Cardiac fibroblast (primary cell): ENCODE measurements at places on chromosomes 7 and 10.

DNA sequence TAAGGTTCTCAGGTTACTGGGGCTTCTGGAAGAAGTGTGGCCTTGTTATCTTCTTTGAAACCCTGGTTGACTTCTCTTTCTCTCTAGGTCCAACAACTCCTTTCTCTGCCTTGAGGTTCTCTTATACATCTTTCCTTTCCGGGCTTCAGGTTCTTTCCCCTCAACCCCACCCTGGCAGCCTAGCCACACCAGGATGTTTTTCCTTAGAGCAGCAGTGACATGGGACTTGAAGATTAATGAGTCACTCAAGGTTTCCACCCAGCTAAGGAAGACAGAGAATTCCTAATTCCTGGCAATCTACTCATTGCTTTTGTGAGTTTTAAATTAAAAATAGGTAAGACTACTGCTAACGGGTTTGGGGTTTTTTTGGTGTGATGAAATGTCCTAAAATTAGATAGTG is 121.8 kb upstream of the HPS1 start:
- DNase-seq = no peak

DNA sequence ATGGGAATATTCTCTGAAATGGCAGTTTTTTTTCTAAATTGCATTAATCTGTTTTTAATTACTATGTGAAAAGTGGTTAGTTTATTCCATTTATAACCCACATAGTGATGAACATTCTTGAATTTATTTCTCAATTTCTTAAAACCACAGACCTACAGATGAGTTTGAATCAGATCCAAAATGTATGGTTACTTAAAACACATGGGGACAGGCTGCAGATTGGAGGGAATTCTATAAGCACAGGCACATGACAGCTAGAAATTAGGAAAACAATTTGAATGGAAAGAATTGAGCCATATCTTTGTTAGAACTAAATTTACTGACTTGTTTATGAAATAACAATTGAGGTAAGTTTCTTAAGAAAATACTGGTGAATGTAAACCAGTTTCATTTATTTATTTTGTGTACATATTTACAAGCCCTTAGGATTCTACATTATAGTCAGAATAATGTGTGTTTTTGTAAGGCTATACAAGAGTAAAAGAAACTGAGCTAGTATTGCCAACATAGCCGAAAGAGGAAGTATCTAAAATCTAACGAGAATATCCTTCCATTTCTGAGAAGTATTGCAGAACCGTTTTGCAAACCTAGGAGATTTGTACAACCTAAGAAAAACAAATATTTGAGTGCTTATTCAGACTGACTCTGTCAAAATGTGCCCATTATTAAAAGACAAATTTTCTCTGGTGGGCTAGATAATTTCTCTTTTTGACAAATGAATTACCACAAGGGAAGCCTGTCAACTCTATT is 434.3 kb upstream of the SEMA3D start:
- DNase-seq = no peak

- DNase-seq = peak; percentile 66
Observed at GRCh38 chr7:1646957-1647891, 22.9 kb upstream of the ELFN1 start.

GRCh38 chr7:33093266-33093665 is 15.9 kb downstream of the RP9 start:
- DNase-seq = no peak

DNA sequence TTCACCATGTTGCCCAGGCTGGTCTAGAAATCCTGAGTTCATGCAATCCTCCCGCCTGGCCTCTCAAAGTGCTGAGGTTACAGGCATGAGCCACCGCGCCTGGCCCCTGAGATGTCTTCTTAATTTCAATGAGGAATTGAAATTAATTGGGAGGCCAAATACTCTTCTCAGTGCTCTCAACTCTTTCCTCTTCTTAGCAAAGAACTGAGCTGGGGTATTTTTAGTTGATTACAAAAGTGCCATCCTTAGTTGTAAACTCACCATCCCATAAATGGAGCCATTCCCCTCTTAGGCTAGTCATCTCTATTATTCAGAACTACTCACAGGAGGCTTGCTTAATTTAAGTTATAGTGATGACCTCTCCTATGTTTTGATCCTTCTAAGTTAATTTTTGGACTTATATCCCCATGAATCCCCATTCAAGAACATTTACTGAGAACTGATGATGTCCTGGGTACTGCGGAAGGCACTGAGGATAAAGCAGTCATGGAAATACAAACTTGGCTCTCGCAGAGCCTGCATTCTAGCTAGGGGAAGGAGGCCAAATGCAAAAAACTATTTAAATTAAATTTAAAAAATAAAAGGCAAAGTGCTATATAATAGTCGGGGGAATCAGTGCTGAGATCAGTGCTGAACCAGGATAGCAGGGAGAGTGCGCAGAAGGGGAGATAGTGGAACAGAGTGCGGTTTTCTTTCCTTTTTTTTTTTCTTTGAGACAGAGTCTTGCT is 145.3 kb downstream of the SFMBT2 start:
- no peak for DNase-seq

GRCh38 chr7:106617860-106618259 is 43.1 kb downstream of the CCDC71L start:
- no peak for DNase-seq

DNA sequence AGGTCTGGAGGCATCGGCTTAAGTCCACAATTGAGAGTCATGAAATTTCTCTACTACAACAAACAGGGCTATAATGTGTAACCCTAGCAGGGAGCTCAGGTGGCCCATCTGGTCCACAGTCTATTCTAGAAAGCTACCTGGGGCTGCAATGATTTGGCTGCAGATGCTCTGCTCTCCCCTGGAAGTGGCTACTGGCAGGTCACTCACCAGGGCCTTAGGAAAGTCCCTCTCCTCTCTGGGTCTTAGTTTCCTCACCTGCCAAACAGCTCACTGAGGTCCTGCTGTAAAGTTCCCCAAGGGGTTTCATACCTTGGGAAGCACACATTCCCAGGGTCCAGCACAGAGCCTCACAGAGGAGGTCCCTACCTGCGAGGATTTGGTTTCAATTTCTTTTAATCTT is 2.5 kb downstream of the IGFBP3 start:
- no peak for DNase-seq

- peak; percentile 5 for DNase-seq
Observed at GRCh38 chr7:4093483-4093882, 588.6 kb upstream of the FOXK1 start.

DNA sequence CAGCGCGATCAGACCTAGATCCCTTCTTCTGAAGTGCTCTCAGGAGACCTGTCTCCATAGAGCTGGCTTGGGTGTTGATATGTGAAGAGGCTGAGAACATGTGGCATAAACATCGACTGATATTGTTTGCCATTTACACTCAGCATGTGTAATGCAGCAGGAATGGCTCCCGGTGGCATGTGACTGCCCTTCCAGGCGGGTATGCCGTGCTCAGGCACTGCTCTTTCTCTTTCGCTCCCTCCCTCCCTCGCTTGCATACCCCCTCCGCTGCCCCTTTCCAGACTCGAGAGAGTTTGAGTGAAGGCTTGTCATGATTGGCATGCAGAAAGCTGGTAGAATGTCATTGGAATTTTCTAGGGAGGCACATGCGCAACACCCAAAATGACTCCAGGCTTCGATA is 107.3 kb upstream of the PDCD4 start:
- no peak for DNase-seq

DNA sequence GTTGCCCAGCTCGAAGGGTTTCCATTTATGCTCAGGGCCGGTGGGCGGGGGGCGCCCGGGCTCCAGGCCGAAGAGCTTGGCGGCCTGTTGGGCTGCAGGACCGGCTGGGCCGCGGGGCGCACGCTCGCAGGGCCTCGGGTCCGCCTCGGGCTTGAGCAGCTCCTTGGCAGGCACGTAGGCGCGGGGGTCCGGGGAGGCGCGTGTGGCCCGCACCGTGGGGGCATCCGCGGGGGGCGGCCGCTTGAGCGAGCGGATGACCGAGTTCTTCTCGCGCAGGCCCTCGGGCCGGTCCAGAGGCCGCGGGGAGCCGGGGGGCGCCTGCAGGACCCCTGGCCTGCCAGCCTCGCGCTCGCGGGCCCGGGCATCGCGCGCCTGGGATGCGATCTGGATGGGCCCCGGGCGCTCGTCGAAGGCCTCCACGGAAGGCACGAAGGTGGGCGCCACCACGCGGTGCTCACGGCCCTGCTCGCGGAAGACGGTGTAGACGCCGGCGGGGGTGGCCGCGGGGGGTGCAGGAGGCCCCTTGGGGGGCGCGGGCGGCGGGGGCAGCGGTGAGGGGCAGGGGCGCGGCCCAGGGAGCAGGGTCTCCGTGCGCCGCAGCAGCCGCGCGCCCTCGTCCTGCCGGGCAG is 35.2 kb downstream of the TNRC18 start:
- DNase-seq = no peak

GRCh38 chr7:80098795-80099194 is 35.8 kb upstream of the GNAI1 start:
- no peak for DNase-seq

- no peak for DNase-seq
Observed at GRCh38 chr7:91634485-91635177, 245.9 kb downstream of the MTERF1 start.

GRCh38 chr10:7872041-7872442 is 53.7 kb downstream of the TAF3 start:
- peak; percentile 54 for DNase-seq

DNA sequence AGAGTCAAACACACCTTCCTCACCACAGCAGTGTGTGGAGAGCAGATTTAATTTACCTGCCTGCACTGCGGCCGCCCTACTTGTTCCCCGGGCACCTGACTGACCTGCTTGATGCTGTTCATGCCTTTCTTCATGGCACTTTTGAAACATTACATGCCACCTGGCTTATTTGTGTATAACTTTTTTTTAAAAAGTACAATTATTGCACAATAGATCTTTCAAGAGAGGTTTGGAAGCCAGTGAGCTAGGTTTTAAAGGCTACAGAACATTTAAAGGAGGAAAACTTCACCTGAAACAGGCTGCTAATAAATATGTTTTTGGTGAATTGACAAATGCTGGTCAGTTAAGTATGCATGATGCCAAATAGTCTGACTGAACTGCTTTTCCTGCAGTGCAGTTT is 33.1 kb downstream of the SLC18A2 start:
- no peak for DNase-seq

- no peak for DNase-seq
Observed at GRCh38 chr7:27066148-27066547, 29.7 kb downstream of the HOXA1 start.

- peak; percentile 11 for DNase-seq
Observed at GRCh38 chr10:125707541-125708468, 11.7 kb upstream of the EDRF1 start.

DNA sequence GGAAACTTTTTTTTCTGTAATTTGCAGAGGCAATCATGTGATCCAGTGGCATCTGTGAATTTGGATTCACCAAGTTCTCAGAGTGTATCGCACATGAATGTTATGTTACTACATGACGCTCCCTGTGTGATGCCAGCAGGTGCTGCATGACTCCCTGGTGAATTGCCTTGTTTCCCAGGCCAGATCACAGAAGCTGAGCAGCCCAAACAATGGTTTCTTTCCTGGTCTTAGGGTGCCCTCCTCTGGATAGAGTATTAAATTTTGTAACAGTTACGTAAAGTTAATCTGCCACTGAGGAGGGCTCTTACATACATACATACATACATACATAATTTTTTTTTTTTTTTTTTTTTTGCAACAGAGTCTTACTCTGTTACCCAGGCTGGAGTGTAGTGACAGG is 3.6 kb downstream of the ZSCAN21 start:
- DNase-seq = peak; percentile 73

DNA sequence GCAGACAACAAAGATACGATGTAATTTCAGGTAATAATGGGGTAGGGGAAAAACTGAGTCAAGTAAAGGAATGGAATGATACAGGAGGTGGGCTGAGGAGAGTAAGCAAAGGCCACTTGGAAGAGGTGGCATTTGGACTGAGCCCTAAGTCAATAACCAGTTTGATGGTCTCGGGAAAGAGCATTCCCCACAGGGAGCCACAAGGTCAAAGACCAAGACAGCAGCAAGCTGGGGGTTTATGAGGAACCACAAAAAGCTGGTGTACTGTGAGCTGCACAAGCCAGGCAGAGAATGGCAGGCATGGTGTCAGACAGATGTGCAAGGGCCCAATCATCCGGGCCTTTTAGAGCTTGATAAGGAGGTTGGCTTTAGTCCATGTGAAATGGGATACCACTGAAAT is 98.7 kb downstream of the NOC3L start:
- DNase-seq = no peak

GRCh38 chr7:64555046-64555445 is 7.8 kb downstream of the ZNF680 start:
- peak; percentile 41 for DNase-seq

DNA sequence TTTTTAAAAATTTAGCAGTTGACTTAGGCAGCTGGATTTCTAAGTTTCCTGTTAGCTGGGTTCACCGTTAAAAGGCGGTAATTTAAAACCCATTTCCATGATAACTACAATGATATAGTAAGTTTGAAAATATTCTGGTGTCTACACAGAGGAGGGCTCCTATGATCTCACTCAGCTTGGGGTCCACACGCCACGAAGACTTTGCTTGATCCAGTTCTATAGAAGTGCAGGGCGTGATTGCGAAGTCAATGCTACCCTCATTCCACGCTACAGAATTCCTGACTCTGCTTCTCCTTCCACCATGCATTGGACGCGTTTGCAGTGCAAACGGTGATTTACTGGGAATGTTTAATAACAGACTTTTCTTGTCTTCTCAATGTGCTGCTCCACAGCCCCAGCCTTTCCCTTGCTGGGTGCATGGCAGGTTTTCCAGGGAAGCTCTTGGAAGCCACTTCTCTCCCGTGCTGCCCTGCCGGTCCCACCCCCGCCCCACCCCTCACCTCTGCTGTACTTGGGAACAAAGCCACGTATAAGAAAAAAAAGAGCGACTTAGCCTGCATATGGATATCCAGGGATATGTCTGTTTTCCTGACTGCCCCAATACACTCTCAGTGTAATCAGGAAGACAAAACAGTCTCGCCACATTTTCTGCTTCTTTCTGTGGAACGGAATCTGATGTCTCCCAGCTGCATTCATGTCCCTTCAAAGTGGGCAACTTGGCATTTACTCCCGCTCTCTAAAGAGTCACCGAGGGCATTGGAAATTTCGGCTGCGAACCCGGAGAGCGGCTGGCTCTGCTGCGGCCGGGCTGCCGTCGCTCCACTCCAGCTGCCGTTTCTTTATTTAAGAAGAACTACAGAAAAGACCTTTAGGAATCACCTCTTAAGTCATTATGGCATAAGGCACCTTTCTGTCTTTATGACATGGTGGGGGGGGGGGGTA is 434.4 kb upstream of the MGMT start:
- DNase-seq = no peak

GRCh38 chr7:123961771-123962170 is 36.7 kb downstream of the SPAM1 start:
- DNase-seq = peak; percentile 5

- no peak for DNase-seq
Observed at GRCh38 chr10:31584876-31585275, 265.9 kb downstream of the ZEB1 start.
